ENCODE measurements at places on chromosomes 11 and 22. TPM values are rescaled to one million over a fixed set of nuclear protein-coding genes. Genes with fewer than 3 reads are reported as not detected.

DNA sequence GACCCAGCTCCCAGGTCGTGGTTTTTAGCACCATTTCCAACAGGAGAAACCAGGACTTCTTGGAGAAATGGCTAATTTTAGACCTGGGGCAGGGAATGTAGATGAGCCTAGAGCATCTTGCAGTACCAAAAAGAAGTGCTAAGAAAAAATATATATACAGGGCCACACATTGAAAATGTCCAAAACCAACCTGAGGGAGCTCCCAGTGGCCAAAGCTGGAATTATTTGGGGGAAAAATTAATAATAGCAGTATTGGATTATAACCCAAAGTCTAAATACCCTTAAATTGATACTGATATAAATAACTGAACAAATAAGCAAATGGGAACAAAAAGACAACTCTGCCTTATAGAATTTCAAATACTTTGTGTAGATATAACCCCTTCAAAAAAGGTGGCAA lies 108.0 kb downstream of the PARVA start:
- DNase-seq = no peak

GRCh38 chr22:27799015-27799826 lies 2.3 kb downstream of the MN1 start:
- DNase-seq = peak; percentile 57

Gene CALCA
- total RNA-seq = 0.29 TPM

Gene CRYAB
- total RNA-seq = not detected

DNA sequence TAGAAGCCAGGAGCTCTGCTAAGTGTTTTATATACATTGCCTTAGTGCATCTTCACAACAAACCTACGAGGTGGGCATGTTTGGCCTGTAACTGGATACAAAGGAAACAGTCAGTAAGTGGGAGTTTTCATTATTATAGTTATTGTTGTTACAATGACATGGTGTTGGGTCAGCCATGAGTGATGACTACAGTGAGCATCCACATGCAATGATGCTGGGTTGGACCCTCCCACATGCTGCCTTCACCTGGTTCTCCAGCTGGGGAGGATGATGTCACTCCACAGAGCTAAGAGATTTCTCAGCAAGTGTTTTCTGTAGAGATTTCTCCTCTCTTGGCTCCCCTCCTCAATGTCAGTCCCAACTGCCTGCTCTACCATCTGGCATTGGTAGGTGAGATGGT lies 59.3 kb downstream of the EHF start:
- no peak for DNase-seq

Gene MISFA
- 2.8 TPM for total RNA-seq

DNA sequence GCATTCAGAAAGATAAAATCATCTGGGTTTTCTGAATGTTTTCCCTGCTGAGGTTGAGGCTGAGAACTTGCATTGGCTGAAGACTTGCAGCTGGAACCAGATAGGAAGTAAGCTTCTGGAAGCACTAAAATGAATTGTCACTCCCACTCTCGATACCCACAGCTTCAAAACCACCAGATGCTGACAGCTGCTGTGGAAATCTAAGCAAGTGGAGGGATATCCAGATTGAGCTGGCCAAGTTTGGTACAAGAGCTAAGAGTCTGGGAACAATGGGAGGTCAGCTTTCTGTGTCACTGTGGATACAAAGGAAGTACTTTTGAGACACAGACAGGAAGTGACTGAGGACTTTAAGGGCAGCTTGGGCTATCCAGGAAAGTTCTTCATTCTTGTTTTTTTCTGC lies 51.3 kb upstream of the CD44 start:
- DNase-seq = no peak

GRCh38 chr22:23424031-23424430 lies 156.1 kb downstream of the IGLL1 start:
- no peak for DNase-seq

Measured in H9 (cell line).